ENCODE measurements at places on chromosomes 12 and 14.

DNA sequence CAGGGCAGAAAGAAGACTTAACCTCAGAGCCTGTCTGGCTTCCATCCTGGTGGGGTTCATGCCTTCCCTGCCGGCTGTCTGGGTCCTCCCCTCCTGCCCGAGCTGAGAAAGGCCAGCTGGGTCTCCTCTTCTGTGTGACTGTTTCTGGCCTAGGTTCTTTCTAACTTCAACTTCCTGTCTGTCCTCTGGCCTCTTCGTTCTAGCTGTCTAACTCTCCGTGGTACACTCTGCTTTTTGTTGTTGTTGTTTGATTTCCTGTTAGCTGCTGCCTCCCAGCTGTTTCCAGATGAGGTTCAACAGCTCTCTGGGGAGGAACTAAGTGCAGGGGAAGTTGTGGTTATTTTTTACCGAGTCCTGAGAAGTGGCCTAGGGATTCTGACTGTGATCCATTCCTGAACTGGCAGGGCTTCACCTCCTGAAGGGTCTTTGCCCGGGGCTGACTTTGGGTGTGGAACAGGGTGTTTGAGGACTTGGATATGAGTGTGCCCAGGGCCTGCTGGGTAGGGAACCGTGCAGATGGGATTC lies 3.2 kb downstream of the MLXIP start:
- DNase-seq = no peak

DNA sequence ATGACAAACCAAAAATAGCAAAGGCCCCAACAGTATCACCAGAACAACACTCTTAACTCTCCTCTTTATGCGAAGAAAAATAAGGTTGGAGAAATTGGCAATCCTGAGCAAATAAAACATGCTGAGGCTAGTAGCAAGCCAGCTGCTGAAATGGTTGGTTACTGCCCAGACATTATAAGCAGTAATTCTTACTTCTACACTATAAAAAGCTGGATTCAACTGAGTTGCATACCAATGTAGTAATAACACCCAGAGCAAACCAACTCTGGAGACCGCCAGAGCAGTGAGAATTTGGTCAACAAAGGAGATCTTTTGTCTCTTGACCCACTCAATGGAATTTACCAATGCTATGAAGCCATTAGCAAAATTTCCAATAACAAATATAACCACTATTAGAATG lies 628 bp downstream of the TAS2R30 start:
- DNase-seq = no peak

DNA sequence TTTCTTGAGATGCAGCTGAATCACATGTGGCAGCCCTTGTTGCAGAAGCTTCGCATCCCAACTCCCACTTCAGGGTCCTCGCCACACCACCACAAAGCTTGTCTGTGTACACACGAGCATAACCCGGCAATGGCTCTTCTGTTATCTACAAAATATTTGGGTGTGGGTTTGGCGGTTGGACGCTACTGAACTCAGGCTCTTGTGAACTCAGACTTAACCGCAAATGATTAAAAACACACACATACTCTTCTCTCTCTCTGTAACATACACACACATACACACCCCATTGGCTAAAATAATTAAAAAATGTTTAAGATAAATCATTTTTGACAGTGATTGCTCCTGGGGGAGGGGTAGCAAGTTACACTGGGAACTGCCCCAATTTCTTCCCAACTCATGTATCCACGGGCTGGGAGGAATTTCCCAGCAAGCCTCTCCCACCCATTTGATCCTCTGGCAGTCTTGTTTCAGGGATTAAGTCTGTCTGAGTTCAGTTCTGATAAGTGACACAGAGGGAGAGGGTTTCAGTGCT lies 63.7 kb upstream of the MANSC4 start:
- no peak for DNase-seq

- no peak for DNase-seq
Measured at GRCh38 chr12:11865824-11866223, 204.9 kb upstream of the BCL2L14 start.

DNA sequence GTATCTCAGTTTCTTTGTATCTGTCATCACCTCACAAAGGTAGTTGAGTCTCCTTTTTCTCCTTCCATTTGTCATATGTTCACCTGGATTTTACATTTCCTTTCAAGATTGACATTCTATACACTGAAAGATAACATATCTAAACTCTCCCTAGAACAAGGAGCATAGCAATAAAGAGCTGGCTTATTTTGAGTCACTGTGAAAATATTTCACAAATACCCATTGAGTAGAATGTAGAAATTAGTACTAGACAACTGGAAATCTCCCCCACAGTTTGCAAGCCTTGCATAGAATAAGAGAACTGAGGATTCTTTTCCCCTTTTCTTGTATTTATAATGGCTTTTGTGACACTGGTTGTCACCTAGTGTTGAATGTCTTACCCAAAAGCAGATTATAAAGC lies 111.2 kb downstream of the KICS2 start:
- no peak for DNase-seq

- DNase-seq = no peak
Measured at GRCh38 chr12:50362671-50363070, 33.7 kb downstream of the FAM186A start.

DNA sequence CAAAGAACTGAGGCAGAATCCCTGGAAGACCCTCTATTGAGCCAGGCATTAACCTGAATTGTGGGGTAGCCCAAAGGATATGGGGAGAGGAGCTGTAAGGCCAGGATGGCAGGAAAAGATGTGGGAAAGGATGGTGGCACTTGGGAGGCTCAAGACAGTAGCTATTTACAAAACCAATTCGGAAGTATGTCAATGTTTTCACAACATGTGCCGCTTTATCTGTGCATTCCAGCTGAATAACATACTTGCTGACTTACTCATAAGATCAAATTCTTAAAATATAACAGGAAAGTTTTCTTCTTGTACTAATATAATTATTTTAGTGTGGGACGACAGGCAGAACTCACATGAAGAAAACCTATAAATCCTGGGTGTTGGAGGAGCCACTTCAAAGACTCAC lies 10.6 kb downstream of the BBS10 start:
- DNase-seq = no peak

GRCh38 chr12:40768125-40768864 lies 76.1 kb downstream of the CNTN1 start:
- DNase-seq = no peak

DNA sequence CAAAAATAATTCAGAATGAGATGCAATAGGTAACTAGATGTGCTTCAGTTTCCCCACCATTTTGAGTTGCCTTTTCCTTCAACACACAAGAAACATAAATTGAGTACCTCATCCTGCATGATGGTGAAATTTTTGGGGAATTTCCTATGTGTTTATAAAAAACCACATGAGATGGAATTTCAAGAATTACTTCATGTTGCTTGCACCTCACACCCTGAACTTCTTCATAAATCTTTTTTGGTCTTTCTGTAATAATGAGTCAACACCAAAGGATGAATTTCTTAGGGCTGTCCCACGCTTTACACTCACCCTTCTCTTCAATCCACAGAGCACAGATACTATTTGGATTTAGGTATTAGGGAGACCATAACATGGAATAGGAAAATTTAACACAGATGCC lies 22.6 kb upstream of the LUM start:
- DNase-seq = no peak

DNA sequence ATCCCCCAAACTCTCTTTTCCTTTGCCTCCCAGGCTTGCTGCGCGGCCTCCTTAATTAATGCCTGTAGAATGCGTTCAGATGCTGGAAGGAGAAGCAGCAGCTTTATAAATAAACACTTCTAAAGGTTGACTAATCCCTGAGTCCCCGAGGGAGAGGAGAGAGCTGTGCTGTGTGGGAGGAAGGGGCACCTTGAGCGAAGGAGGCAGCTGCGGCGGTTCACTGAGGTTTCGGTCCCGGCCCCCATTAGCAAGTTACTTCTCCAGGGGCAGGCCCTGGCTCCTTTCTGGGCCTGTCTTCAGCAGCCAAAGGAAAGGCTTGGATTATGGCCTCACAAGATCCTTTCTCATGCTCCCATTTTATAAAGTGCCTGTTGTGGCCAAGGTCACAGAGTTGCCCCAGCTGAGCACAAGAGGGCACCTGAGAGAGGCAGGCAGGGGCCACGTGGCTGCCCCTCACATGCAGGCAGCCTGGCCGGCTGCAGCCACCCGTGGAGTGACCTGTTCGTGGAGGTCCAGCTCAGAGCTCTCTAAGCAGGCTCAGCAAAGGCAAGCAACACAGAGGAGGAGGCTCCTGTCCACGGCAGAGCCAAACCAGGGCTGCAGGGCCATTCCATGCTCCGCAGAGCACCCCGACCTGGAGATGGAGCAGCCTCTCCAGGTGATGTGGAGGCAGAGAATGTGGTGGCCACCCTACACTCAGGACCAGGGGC lies 15.0 kb upstream of the CACNA2D4 start:
- no peak for DNase-seq

DNA sequence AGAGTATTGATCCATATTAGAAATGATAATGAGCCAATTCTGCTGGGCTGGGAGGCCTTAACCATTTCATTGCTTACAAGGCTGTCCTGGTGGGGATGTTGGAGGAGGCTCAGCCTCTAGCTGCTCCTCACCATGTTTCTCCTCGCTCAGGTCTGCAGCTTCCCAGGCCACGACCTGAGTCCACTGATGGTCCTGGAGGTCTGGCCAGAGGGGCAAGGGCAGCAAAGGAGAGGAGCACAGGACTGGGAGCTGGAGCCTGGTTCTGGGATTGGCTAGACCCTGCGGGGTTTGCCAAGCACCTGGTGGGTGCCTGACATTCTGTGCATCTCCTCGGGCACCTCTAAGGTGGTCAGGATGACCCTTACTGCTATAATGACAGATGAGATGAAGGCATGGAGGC lies 92.6 kb downstream of the KIF26A start:
- no peak for DNase-seq

DNA sequence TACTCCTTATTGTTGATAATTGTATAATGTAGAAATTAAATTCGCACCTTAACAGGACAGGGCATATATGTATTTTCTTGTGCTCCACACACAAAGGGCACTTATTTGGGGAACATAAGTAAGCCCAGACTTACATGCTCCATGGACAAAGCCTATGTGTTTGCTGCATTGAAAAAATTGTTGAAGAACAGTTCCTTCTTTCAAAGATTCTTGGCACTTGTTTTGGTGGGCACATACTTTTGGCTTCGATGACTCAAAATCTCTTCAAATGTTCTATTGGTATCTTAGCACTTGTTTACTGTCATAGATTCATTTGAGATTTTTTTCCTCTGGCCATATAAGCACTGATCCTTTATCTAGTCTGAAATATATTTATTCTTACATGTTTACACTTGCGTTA lies 1.4 kb upstream of the MAP4K5 start:
- no peak for DNase-seq

- no peak for DNase-seq
Measured at GRCh38 chr14:94040247-94040646, 14.1 kb downstream of the OTUB2 start.

DNA sequence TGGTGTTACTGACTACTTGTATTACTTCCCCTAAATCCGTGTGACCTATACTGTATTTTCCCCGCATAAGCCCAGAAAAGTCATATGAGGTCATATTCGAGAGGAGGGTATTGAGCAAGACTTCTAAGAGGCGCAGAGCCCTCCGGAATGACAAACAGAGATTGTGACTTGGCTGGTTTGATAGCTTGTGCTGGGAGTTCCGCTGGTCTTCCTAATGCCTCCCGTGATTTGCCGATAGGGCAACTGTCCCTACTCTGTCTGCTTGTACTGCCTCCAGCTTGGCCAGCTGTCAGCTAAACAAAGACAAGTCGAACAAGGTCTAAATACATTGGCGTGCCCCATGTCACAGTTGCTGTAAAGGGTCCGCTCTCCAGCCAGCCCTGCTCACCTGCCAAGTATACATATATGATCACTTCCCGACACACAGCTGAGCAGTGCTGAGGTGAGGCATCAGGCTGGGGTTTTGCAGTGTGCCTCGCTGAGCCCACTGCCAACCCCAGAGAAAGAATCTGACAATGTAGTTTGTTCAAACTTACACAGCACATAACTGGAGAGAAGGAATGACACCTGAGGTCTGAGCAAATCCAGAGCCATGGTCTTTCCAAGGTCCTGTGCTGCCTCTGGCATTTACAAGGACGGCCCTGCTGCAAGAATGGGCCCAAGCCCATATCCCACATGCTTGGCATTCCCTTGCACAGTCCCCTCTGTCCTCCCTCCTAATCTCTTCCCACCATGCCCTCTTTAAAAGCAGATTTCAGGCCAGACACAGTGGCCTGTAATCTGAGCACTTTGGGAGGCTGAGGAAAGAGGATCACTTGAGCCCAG lies 23.7 kb downstream of the LGMN start:
- no peak for DNase-seq

GRCh38 chr14:64734990-64735389 lies 30.8 kb downstream of the PLEKHG3 start:
- no peak for DNase-seq

GRCh38 chr12:21631367-21631766 lies 26.3 kb downstream of the LDHB start:
- DNase-seq = no peak

DNA sequence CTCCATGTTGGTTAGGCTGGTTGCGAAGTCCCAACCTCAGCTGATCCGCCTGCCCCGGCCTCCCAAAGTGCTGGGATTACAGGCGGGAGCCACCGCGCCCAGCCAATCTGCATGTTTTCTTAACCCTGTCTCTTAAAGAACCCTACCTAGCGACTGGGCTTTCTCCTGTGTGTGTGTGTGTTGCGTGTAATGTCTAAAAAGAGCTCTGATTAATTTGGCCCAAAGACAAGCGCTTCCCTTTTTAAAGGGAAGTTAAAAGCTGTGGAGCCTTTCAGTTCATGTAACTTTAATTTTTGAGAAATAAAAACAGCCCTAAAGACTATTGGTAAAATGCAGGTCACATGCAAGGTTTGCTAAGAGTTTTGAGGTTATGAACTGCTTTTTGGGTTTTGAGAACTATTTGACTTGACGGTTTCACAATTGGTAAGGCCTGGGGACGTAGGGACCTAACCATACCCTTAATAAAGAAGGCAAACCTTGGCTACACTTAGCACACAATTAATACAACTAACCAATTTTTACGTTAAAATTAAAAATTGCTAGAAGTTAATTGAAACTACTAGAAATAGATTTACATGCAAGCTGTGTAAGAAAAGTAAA lies 103.2 kb downstream of the KCNMB4 start:
- DNase-seq = no peak

DNA sequence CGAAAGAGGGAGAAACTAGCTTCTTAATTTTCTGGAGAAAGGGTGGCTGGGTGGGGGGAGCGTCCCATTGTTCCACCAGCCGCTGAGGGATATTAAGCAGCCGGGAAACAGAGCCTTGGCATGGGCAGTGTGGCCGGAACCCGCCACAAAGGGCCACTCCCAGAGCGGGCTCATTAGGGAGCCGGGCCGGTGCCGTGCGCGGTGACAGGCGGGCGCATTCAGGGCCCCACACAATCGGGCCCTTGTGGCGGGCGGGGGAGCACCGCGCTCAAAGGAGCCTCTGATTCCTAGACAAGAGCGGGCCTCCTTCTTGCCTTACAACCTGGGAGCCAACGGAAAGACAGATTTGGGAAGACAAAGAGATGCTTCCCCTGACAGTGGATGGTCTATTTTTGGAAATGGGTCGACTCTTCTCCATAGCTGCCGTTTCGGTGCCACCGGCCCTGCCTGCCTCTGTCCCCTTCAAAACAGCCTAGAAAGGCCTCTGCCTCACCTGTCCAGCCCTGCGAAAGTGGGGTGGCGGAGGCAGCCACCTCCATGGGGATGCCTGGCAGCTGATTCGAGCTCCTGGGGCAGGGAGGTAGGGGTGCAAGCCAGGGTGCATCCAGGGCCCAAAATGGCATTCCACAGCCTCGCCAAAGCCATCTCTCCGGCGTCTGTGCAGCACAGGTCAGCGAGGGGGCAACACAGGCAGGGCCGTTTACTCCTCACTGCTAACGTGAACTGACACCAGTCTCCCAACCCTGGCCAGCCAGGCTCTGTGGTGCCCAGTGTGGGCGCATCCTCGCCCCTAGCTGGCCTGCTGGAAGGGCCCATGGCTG lies 10.9 kb downstream of the CCDC85C start:
- DNase-seq = no peak

- DNase-seq = no peak
Measured at GRCh38 chr12:131828671-131829355, 620 bp downstream of the MMP17 start.

Data from NCI-H2107 (cell line).